Gastrocnemius medialis (tissue), 4 donors: ENCODE measurements at places on chromosomes 1 and 21. TPM values are rescaled to one million over a fixed set of nuclear protein-coding genes. Genes with fewer than 3 reads are reported as not detected.

LRRC52 gene
- not detected for total RNA-seq

DNA sequence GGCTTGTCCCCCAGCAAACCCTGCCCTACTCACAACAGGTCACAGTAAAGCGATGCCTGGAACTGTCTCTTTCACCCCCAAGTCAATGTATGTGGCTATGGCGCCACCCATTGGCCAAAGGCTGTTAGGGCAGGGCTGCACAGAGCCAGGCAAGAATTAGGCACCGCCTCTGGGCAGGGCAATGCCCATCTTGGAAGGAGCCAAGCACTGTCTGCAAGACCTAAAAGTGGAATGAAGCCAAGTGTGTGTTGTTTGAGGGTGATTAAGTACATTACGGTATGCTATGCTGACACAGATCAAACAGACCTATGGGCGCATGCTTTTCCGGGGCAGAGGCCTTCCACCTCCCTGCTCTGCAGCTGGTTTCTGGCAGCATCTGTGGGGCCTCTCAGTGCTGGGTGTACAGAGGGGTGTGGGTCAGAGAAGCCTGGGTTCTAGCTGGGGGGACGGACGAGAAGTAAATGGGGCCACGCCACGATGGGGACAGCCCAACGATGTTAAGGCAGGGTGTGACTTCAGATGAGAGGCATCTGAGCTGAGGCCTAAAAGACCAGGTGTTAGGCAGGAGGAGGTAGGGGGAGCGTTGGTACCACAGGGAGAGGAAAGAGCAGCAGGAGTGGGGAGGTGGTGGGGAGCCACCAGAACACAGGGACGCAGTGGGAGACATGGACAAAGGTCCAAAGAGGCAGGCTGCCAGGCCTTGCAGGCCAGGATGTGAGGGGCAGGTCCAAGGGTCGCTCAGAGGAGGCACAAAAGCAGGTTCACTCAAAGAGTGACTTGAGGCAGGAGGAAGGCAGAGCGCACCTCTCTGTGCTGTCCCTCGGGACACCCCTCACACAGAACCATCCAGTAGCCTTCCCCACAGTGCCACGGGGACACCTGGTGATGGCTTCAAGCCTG lies 49.8 kb downstream of the ACOT7 start:
- H3K27me3 ChIP-seq = no peaks in the 10 kb centered on the region
- no peak overlapping the region for H3K4me3 ChIP-seq
- H3K27ac ChIP-seq = no peak overlapping the region
- no peaks in the 10 kb centered on the region for H3K4me1 ChIP-seq

HSD11B1 gene
- total RNA-seq = 7.1 TPM

SYT2 gene
- not detected for total RNA-seq

GRCh38 chr1:59685666-59686065 lies 129.1 kb upstream of the HOOK1 start:
- peak overlapping the region; percentile 85 for H3K27ac ChIP-seq
- peaks cover 95% of the 10 kb centered on the region for H3K4me1 ChIP-seq
- no peaks in the 10 kb centered on the region for H3K27me3 ChIP-seq
- H3K4me3 ChIP-seq = no peak overlapping the region
- no peak for DNase-seq
- no peaks in the 10 kb centered on the region for H3K36me3 ChIP-seq

S100A11 gene
- 44.9 TPM for total RNA-seq

DNA sequence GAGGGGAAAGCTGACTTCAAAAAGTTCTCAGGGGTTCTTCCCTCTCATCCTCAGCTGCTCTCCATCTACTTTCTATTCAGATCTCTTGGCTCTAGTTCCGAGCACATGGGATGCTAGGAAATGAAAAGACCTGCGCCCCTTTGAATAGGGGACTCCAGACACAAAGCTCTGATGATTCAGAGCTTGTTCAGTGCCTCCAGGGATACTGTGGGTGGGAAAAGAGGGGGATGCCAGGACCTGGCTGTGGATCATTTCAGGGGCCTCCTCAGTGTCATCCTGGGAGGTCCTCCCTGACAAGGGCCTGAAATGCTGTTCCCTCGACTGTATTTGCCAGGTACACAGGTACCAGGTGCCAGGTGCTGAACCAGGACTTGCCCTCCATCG lies 943 bp upstream of the KIAA0040 start:
- H3K27ac ChIP-seq = peak overlapping the region; percentile 95
- H3K4me1 ChIP-seq = peaks cover 10% of the 10 kb centered on the region
- no peak for DNase-seq
- no peaks in the 10 kb centered on the region for H3K36me3 ChIP-seq

DNA sequence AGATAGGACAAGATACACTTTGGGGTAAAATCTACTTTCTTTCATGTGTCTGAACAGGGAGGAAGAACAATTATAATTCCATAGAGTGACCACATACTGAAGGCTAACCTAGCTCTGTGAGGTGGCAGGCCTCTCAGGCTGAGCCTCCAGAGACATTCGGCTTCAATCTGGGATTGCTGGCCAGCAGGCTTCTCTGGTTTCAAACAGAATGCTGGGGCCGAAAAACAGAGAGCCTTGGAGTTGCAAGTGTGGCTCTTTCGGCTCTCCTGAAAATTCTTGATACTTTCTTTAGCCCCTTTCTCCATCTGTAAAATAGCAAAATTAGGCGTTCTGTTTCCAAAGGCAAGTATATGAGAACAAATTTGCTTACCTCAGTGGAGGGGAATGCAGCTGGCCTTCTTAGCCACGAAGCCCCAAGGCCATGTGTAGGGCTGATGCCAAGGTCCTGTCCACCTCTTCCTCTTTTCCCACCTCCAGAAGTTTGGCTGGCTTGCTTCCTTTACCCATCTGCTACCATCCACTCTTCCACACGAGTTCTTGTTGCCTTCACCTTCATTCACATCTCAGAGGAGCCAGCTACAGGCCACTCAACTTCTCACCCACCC lies 30.0 kb upstream of the UBE2U start:
- H3K36me3 ChIP-seq = no peaks in the 10 kb centered on the region
- H3K27ac ChIP-seq = no peak overlapping the region
- peak; percentile 24 for DNase-seq
- no peaks in the 10 kb centered on the region for H3K4me1 ChIP-seq
- H3K27me3 ChIP-seq = no peaks in the 10 kb centered on the region
- H3K4me3 ChIP-seq = no peak overlapping the region
